Stimulated activated CD4-positive, alpha-beta T cell treated with anti-CD3 and anti-CD28 coated beads, Interleukin-1b, Interleukin-23, amount 100 ng/mL, for 1 hour (primary cell): ENCODE measurements at places on chromosomes 16 and 17.

GRCh38 chr17:64355536-64356303, 34.9 kb downstream of the PECAM1 start:
- DNase-seq: no peak

- no peak for DNase-seq
Observed at GRCh38 chr16:56199164-56199563, 7.9 kb downstream of the GNAO1 start.

GRCh38 chr16:27538528-27538927, 11.2 kb downstream of the GTF3C1 start:
- no peak for DNase-seq

DNA sequence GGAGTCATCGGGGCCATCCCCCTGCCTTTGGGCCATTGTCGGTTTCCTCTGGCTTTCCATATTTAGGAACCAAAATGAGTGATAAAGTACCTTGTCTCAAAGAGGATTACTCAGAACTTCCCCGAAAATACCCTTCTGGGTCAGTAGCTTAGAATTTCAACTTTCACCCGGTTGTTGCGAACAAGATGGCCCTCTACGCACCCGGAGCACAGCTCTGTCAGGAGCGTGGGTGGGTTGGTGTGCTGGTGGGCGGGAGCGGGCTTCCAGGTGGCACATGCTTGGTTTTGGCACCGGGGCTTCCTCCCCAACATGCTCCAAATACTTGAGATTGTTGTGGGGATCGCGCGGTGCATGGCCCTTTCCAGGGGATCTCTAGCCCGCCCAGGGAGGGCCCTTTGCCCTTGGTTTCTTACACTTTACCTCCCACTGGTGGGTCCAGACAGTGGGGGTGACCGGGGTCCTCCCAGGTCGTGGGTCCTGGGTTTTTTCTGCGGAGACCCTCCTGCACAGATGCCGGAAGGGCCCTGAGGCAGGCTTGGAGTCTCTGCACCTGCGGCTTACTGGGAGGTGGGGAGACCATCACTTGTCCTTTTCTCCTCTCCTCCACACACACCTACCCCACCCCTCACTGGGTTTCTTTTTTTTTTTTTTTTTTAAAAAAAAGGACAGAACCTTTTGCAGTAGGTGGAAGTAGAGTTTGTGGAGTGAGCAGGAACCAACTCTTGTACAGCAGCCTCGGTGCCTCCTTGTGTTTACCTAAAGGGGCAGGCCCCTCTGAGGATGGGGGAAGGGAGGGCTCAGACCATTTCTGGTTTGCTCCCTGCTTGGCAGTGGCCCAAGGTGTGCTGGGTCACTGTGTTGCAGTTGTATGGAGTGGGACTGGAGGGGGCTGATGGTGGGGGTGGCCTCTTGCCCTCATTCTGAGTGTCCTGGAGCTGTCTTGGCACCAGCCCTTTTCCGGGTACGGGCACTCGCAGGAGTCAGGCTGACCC, 142.1 kb downstream of the SEC14L1 start:
- no peak for DNase-seq

DNA sequence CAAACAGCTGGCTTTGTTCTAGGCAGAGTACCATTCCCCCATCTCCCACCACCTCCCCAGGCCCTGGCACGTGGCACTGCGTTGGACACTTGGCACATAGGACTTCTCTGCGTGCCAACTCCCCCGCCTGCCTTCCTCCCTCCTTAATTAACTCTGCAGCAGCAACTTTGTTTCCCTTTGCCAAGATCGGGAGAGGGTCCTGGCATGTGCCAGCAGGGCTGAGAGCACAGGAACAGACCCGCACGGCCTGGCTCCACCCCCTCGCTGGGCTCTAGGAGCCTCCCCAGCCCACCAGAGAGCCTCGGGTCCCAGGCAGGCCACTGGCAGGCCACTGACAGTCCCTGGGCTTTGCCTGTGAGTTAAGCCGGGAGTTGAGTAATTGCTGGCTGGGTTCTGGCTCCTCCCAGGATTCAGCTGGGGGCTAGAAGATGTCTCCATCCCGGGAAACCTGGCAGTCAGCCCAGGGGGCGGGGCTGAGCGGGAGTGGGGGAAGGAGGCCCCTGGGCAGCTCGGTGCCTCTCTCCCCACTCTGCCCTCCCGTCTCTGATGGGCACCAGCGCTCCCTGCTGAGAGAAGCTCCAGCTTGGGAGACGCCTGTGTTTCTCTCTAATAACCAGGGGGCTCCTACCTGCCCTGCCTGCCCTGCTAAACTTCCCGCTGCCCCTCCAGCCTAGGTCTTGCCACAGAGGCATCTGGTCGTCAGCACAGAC, 224.0 kb upstream of the TNRC6C start:
- no peak for DNase-seq

- no peak for DNase-seq
Observed at GRCh38 chr16:59905606-59906005, 1171.5 kb upstream of the GOT2 start.

DNA sequence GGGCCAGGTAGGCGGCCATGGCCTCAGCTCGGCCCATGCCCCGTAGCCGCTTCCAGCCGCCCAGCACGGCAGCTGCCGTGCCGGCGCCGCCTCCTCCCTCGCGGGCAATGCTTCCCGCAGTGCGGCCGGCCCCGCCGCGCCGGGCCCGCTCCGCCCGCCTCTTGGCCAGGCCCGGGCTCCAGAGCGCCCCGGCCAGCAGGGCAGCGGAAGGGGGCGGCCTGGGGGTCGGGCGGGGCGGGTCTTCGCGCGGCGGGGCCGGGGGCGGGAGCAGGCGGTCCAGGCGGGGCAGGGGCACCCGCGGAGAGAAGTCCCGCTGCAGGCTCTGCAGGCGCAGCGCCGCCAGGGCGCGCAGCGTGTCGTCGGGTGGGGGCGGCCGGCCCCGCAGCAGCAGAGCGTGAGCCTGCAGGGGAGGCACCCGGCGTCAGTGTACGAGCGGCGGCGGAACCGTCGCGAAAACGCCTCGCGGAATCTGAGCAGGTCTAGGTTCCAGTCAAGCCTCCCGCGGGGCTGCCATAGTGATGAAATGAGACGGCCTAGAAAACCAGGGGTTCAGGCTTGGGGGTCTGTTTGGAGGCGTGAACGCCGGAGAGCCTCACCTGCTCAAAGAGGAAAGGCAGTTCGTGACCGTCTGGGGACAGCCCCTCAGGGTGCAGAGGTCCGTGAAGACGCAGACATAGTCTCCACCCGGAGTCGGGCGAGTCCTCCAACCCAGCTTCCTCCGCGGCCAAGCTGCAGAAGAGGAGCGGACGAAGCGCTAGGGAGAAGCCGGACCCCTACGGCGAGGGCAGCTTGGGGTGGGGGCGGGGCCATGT, 6.6 kb downstream of the PLEKHH3 start:
- DNase-seq: no peak

GRCh38 chr17:38903404-38903803, 22.0 kb upstream of the LASP1NB start:
- no peak for DNase-seq

DNA sequence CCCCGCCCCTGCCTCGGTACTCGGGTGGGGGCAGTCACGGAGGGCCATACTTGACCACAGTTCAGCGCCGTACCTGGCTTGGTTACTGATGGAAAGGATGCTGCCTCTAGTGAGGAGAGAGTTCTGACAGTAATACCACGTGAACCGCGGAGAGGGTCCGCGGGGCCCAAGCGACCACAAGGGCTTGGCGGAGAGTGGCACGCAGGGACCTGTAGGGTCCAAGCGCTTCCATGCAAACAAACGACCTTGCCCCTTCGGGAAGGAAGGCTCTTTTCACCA, 9.2 kb downstream of the KDM6B start:
- no peak for DNase-seq

DNA sequence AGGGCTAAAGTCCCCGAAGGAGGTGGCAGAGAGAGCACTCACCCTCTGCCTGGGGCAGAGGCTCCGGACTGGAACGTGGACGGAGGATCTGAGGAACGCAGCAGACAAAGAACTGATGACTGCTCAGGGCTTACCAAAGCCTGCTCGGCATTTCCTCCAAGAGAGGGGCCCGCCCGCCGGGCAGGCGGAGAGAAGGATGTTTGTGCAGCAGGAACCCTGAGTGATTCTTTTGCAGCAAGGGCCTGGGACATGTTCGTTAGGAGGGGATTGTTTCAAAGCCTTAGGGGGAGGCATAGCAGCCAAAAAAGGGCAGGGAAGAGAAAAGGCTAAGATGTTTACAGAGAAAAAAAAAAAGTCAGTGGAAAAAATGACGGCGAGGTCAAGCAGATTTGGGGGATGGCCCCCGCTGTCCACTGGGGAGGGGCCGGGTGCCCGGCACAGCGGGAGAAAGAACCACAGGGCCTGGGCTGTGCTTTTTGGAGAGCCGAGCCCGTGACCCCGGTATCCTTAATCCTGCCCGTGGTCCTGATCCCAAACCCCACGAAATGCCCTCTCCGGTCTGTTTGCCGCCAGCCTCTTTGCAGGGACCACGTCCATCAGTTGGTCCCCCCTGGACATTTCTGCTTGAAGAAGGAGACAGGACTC, 129.3 kb downstream of the NTN1 start:
- DNase-seq: no peak

DNA sequence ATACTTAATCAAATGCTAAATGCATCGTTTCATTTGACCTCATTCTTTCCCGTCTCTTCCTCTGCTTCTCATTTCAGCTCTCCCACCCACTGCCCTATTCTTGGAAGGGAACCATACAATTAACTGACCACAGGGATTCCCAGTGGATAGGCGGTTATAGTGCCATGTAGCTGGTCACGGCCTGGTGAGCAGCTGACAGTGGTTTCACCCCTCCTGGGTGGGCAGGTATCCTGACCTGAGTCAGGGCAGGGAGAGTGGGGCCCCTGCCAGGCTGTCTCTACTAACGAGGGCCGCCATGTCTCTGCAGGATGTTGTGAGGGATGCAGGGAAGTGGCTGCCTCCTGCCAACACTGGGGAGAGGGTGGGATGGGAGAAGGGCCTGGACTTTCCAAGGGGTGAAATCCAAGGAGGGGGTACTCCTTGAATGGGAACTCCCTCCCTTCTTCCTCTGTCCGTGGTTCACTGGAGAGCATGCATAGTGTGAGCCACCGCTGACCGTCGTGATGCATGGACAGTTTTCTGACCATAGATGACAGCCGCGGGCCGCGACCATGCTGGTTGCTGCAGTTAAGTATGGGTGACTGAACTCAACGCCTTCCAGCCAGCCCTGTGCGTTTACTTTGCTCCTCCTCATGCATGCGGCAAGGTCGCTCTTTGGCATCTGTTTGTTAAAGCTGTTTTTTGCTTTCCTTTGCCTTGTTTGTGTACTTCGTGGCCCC, 95.9 kb downstream of the RPTOR start:
- DNase-seq: no peak

DNA sequence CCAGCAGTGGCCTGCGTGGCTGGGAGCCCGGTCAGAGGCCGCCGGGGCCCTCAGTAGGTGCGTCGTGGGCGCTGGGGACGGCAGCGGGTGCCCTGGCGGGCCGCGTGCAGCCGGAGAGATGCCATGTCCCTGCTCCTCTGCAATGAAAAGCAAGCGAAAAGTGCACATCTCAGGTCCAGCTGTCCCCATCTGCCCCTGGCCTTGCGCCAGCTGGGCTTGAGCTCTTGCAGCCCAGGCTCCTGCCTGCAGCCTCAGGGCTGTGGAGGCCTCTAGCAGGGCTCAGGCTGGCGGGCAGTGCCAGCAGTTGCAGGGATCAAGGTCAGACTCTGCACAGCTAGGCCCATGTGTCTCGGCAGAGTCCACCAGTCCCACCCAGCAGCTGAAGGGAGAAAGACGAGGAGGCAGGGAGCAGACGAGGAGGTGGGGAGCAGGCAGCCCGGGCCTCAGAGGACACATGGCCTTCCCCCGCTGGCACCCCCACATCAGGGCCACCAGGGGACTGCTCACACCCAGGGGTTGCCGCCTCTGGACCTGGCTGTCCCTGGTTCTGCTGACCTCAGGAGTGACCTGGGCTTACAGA, 11.2 kb downstream of the SLC16A3 start:
- DNase-seq: no peak

GRCh38 chr16:9854675-9855074, 327.6 kb downstream of the GRIN2A start:
- no peak for DNase-seq

- no peak for DNase-seq
Observed at GRCh38 chr16:53207810-53208752, 153.3 kb downstream of the CHD9 start.

DNA sequence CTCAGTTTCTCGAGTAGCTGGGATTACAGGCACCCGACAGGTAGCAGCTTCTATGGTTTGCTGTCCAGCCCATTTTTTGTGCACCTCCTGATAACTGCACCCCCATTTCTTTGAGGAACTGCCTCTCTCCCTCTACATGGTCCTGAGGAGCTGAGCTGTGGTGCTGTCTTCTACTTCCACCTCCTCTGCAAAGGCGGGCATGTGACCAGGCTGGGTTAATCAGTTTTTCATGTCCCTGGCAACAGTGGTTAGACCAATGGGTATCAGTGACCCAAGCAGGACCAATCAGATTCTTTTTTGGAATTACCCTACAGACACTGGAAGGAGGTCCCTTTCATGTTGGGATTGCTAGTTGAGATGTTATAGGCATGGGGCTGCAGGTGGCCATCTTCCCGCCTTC, 41.3 kb downstream of the TBX21 start:
- no peak for DNase-seq

GRCh38 chr17:81650951-81651350, 5.4 kb downstream of the PDE6G start:
- DNase-seq: no peak

DNA sequence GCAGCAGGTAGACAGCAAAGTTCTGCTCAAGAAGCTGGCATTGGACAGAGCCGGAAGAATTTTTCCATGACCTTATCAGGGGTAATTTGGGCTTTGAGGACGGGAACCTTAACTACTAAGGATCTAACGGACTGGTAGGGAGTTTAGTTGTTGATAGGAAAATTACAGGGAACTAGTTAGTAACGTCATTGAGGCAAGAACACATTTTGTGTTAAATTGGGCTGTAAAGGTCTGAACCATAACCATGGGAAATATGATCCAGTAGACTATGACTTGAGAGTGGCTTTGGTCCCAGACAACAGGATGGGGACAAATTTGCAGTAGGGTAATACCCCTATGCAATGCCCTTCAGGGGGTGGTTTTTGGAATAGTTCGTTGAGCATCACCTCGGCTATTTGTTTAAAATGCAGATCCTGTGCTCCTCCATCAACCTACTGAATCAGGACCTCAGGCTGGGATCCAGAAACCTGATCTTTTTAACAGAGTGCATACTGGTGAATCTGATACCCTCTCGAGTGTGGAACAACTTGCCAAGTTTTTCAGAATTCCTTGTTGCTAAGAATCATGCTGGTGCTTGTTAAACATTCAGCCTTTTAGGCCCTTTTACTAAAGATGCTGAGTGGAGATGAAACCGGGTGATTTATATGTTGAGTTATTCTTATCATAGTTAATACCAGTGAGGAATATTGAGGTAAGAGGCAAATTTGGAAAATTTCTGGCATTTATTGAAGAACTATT, 255.1 kb downstream of the MAP2K6 start:
- no peak for DNase-seq

GRCh38 chr16:25097276-25097975, 14.1 kb upstream of the LCMT1 start:
- DNase-seq: no peak

GRCh38 chr17:47735139-47735464, 2.1 kb downstream of the TBX21 start:
- DNase-seq: no peak

DNA sequence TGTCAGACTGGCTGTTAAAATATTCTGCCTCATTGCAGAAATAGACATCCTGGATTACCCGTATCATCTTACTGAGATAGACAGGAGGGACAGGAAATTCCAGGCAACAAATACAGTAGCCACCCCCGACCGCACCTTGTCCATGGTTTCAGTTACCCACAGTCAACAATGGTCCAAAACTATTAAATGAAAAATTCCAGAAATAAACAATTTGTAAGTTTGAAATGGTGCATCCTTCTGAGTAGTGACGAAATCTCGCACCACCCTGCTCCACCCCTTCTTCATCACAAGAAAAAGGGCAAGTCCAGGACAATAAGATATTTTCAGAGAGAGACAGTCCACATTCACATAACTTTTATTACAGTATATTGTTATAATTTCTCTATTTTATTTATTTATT, 23.6 kb upstream of the PRSS54 start:
- DNase-seq: no peak
